Activated CD4-positive, alpha-beta T cell treated with anti-CD3 and anti-CD28 coated beads, Interleukin-2, amount 50 U/mL, for 24 hours (primary cell): ENCODE measurements at places on chromosomes 12 and 14.

DNA sequence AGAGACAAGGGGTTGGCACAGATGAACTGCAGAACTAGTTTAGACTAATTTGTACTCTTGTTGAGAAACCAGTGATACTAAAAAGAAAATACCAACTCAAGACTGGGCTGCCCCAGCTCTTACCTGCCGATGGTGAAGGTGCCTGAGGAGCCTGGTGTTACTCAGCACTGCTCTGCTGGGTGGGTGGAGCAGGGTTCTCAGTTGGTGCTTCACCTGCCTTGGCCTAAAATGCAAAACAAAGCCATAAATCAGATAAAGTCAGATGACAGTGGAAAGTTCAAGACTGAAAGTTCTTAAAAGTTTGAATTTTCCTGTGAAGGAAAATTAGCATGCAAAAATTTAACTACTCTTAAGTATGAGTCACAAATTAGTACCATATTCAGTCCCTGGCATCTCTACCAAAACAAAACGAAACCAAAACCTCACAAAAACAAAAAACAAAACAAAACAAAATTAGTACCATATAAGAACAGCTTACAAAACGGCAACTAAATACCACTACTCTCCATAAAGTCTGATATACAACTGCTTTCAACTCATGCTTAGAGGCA is 21.9 kb downstream of the YBX3 start:
- peak; percentile 49 for DNase-seq

DNA sequence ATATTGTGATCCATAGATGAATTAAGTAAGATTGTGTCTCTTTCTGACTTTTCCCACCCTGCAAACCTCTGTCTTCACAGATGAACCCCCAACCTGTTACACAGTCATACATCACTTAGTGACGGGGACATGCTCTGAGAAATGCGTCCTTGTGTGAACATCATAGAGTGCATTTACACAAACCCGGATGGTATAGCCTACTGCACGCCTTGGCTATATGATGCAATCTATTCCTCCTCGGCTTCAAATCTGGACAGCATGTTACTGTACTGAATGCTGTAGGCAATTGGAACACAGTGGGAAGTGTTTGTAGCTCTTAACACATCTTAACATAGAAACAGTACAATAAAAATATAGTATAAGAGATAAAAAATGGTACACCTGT is 7.4 kb upstream of the TESPA1 start:
- DNase-seq: no peak

DNA sequence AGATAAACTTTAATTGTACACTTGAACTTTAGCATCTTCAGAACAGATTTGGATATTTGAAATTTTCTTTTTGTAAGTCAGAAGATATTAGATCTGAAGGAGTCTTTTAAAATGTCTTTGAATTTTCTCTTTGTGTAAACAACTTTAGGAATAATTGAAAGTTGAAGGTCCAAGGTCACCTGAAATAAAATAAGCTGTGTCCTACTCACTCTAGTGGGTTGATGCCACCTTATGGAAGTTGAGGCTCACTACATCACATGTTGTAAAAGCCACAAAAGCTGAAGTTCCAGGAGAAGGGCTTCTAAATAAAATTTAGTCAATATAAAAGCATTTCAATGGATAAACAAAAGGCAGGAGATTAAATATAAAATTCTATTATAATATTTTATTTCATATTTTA is 122.0 kb upstream of the ATXN7L3B start:
- DNase-seq: no peak

GRCh38 chr12:114245555-114245954 is 160.4 kb downstream of the TBX5 start:
- no peak for DNase-seq

GRCh38 chr12:109281452-109281851 is 27.6 kb downstream of the FOXN4 start:
- DNase-seq: no peak

- peak; percentile 59 for DNase-seq
Measured at GRCh38 chr14:66070542-66071319, 415.4 kb upstream of the CCDC196 start.

- no peak for DNase-seq
Measured at GRCh38 chr12:47488888-47489287, 216.9 kb downstream of the RPAP3 start.

GRCh38 chr12:132572106-132572505 is 38.3 kb downstream of the LRCOL1 start:
- no peak for DNase-seq
